ENCODE measurements at places on chromosomes 2 and 18.

DNA sequence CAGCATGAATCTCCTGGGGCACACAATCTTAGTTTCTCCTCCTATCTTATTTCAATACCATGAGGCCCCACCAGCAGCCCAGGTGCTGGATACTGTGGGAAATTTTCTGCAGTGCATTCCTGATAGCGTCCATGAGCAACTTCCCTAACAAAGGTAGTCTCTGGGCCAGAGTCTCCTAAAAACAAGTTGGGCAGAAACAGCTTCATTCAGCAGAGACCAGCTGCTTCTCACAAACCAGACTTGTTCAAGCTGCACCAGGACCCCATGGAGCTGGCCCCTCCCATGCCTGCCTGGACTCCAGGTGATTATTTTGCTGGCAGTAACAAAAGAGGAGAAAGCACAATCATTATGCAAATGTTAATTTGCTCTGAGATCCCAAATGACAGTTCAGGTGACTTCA is 31.4 kb downstream of the MYO5B start:
- DNase-seq, result no peak

DNA sequence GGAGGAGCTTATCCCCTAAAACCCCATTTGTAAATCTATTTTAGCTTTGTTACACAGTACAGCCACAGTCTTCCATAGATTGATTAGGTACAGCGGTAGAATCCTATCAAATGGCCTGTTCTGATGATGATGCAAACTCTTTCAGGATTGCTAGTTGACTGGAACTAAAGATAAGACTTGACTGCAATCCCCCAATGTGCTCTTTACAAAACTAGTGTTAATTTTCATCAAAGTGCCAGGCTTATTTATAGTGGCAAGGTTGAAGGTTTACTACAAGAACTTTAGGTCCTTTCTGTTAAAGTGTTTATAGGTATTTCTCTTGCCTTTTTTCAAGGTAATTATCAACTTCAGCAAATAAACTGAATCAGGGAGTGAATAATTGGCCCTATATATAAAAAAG is 9.0 kb upstream of the OTX1 start:
- no peak for DNase-seq

GRCh38 chr2:239232195-239232578 is 168.6 kb downstream of the HDAC4 start:
- DNase-seq, result no peak

GRCh38 chr2:74846481-74846880 is 12.6 kb downstream of the HK2 start:
- DNase-seq, result no peak

DNA sequence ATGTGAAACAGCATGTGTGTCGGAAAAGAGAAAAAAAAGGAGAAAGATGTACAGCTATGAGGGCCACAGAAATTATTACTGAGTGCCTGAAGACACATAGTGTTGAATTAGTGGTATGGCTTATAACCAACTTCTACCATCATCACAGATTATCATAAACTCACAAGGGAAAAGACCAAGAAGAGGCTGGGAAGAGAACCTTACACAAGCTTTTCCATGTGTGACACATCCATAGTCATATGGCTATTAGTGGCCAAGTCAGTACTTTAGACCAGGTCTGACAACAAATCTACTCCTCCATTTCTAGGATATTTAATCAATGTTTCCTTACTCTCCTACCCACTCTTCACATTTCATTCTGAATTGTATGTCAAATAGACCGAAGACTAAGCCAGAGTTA is 3.5 kb upstream of the GALNT5 start:
- DNase-seq, result no peak

DNA sequence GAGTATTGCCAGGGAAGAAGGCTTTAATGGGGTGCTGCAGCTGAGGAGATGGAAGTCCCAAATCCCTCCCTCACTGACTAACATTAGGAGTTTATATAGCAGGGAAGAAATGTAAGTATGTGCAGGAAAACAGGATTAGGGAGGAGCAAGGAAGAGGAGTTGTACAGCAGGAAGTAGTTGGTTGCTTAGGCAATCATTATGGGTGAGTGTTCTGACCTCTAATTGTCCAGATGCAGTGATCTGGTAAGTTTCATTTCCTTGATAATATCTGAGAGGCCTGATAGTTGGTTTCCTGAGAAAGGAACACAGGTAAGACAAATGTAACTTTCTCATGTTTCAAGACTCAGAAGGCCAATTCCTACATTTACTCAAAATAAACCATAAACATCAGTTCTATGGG is 331.9 kb upstream of the GULP1 start:
- DNase-seq, result no peak

DNA sequence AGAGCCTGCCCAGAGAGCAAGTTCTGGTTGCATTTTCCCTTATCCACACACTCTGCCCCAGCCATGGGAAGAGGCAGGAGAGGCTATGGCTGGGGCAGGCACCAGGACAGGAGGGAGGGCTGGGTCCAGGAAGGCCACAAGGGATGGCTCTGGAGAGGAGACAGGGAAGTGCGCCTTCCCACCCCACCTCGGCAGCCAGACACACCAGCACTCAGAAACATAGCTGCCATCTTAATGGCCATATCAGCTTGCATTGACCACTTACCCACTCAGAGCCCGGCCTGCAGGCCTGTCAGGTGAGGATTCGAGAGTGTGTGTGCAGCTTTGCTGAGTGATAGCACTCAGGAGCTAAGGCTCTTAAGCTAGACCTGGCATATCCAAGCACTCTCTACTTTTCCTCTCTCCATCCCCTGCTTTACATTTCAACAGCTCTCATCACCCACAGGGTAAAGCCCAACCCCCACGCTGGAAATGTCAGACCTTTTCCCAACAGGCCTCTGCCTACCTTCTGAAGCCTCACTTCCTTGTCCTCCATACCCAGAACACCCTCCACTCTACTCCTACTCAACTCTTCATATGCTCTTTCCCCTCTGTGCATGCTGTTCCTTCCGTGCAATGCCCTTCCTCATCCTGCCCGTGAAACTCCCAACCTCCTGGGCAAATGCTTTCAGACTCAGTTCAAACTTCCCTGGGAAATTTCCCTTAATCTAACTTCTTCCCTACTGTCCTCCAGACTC is 147.9 kb downstream of the TNS1 start:
- DNase-seq, result no peak

DNA sequence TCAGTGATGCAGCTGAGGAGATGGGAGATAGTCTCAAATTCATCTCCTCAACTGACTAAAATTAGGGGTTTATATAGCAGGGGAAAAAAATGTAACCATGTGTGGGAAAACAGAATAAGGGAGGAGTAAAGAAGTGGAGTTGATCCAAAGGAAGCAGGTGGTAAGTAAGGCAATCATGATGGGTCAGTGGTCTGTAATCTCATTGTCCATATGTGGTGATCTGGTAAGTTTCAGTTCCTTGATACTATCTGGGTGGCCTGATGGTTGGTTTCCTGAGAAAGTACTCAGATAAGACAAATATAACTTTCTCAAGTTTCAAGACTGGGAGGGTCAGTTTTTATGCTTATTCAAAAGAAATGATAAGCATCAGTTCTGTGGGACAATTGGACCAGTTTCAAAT is 312.3 kb upstream of the KCNJ3 start:
- no peak for DNase-seq

- no peak for DNase-seq
Observed at GRCh38 chr2:21103274-21103891, 20.4 kb upstream of the TDRD15 start.

DNA sequence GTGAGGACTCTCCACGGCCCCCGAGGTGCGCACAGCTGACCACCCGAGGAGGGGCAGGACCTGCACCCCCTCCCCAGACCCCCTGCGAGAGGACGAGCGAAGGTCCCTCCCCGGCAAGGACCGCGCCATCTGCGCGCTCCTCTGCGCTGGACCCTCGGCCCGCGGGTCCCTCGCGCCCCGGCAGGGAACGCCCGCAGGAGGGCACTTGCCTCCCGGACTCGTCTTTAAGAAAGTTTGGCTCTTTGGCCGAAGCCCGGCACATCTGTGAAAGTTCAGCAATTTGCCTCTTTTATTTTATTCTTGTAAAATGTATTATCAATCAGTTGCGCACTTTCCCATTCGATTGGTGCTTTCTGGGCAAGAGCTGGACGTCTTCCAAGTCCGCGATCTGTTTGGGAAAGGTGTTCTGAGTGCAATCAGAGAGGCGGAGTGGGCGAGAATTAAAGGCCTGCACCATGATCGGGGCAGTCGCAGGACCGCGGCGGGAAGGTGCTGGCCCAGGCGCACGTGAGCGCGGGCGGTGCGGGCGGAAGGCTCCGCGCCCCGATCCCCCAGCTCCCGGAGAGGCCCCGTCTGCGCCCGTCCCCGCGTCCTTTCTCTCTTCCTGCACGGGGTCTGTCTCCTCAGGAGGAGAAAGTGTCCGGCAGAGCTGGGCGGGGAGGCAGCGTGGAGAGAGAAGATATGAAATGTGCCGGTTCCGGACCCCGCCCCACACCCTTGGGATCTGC is 1.6 kb upstream of the ALKAL2 start:
- no peak for DNase-seq

DNA sequence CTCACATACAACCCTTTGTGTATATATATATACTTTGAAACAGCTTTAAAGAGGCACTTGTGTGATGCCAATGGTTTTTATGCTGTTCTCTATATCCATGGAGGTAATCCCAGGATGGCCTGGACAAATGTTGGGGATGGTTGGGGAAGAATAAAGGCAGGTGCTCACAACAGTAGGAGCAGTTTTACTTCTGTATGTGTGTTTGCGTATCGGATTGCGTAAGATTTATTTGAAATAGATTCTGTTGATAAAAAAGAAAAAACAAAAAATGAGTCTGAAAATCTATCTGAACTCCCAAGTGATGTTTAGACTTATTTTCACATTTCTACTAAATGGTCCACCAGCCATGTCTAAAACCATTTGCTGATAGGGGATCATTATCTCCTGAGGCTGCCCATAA is 29.3 kb downstream of the MRPL19 start:
- no peak for DNase-seq

DNA sequence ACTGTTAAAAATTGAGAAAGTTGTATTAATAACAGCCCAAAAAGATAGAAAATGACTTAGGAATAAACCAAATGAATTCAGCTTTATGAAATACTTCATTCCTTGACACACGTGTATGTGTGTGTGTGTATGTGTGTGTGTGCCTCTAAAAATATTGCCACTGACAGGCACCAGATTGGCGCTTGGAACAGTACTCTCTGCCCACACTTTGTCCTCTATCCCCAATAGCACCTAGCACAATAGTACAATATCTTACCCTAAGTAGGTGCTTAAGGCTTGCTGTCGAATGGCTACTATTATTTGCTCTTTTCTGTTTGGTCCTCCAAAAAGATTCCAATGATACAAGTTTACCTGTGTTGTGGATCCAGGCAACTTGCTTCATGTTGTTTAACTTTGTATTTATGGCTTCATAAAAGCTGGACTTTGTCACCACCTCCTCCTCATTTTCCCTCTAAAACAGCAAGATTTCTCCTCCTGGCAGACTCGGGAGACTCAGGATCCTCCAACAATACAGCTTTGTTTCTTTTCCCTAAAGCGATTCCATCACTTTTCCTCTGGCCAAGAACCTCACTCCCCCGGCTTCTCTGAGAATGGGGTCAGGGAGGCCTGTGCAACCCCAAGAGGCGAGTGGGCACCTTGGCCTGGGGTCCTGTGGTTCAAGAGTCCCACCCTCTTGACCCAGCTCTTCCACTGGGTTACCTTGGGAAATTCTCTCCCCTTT is 43.3 kb upstream of the LCLAT1 start:
- DNase-seq, result no peak

GRCh38 chr2:37590119-37590571 is 81.3 kb downstream of the CDC42EP3 start:
- no peak for DNase-seq

DNA sequence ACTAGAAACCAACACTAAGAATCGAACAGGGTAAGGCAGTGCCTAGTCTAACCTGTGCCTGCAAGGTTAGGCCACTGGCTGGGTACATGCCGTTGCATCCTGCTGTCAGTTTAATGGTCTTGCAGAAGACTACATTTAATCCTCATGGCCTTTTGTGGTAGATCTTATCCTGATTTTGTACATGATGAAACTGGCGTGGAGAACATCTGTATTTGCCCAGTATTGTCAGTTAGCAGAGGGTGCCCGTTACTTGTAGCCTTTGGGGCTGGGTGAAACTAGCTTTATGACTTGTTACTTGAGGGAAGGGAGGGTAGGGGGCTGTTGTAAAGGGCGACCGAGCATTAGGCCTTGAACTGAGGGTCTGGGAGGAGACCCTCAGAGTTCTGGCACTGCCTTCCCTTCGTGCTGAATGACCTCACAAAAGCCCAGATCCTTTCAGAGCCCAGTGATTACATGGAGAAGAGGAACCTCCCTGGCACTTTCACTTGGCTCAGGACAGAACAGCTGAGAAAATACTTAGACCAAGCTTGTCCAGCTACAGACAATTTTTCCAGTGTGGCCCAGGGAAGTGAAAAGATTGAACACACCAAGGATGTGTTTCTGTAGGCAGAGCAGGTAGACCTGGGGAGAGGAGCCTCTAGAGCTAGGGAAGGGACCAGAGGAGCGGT is 19.5 kb downstream of the SLC20A1 start:
- DNase-seq, result no peak

DNA sequence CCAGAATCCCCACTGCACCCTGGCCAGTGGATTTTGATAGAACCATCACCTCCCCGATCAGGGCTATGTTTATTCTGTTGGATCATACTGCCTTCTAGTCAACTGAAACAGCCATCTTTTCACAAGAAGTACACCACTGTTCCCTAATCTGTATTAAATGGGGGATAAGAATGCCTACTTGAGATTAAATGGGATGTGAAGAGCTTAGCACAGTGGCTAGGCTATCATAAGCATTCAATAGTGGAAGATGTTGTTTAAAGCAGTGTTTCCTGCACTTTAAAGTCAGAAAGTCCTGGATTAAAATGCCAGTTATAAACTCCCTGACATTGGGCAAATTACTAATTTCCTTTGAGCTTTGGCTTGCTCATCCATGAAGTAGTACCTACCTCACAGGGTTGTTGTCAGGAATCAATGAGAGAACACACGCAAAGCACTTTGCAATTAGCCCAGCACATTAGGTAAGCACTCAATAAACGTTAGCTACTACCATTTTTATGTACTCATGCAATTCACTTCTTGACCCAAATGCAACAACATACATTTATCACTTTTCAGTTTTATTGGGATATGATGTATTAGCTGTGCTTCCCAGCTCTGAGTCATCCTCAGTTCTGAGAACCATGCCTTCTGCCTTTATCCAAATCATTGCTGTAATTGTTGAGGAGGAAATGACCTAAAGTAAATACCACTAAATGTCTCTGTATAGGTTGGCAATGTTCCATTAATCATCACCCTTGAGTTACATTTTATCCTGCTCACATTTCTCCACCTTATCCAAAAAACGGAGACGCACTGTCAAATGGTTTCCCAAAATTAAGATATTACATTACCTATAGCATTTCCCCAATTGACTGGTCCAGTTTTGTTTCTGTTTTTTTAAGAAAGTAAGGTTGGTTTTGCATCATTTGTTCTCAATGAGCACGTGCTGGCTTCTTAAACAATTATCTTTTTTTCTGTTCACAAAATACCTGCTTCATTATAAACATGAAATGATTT is 2.1 kb downstream of the TMEM247 start:
- DNase-seq, result no peak

GRCh38 chr2:190804182-190804795 is 76.3 kb upstream of the GLS start:
- no peak for DNase-seq

GRCh38 chr2:64978514-64979268 is 10.5 kb upstream of the SLC1A4 start:
- DNase-seq, result no peak

GRCh38 chr2:230418341-230419016 is 2.5 kb downstream of the SP100 start:
- no peak for DNase-seq
